ENCODE measurements at places on chromosomes 4 and X.

DNA sequence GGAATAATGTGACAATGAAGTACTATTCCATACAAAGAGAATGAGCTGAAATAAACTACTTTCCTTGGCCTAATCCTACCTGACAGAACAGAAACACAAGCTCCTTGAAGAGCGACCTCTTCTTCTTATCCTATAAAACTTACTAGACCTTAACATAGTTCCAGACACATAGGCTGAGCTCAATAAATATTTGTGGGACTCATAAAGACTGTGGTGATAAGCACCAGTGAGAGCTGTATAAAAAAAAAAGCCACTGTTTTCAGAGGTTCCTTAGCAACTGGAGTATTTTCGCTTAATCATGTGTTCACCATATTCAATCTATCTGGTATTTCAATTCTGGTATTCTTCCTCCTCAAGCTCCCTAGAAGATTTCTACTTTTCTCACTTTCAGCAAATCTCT lies 1129.6 kb downstream of the STPG2 start:
- no peak for DNase-seq

GRCh38 chr4:158162631-158163030 lies 10.2 kb downstream of the GASK1B start:
- DNase-seq = no peak

DNA sequence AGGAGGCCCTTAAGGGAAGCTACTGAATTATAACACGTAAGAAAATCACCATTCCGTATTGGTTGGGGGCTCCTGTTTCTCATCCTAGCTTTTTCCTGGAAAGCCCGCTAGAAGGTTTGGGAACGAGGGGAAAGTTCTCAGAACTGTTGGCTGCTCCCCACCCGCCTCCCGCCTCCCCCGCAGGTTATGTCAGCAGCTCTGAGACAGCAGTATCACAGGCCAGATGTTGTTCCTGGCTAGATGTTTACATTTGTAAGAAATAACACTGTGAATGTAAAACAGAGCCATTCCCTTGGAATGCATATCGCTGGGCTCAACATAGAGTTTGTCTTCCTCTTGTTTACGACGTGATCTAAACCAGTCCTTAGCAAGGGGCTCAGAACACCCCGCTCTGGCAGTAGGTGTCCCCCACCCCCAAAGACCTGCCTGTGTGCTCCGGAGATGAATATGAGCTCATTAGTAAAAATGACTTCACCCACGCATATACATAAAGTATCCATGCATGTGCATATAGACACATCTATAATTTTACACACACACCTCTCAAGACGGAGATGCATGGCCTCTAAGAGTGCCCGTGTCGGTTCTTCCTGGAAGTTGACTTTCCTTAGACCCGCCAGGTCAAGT lies 6.9 kb upstream of the MSANTD1 start:
- no peak for DNase-seq

DNA sequence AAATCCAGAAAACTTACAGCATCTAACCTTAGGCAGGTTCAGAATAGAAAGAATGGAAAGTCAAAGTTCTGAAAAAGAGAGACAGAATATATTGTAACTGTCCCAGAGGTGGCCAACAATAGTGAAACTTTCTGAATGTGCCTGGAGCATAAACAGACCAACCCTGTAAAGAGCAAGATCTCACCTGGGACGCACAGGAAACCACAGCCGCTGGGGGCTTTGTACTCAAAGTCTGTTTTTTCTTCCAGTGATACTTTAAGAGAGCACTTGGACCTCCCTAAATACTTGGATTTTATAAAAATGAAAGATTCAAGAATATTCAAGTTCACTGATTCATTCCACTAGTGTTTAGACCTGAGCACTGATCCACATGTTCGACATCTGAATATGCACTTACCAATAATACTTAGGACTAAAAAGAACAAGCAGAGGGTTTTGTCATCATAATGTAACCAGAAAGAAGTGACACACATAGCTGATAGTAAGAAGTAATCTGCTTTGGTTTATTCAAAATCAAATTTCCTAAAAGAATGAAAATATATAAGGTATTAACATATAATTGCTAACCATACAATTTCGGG lies 35.3 kb downstream of the ARAP2 start:
- no peak for DNase-seq

GRCh38 chr4:6389142-6389825 lies 83.1 kb downstream of the PPP2R2C start:
- DNase-seq = no peak

GRCh38 chr4:28948501-28948900 lies 1771.7 kb upstream of the PCDH7 start:
- no peak for DNase-seq

DNA sequence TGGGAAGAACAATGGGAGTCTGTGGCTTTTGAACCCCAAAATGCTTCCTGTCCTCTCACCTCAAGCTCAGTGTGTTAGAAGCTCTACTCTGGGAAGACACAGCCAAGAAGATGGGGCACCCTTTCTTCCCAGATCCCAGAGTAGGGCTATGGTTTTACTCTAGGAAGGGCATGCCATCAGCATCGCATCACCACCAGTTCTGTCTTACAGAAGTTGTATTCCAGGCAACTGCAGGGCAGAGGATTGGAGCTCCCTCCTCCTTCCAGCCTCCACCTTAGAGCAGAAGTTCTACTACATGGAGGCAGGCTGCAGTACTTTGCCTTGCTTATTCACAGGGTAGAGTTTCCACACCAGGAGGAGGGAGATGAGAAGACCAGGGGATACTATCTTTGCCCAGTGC lies 18.1 kb upstream of the ZFX start:
- no peak for DNase-seq

DNA sequence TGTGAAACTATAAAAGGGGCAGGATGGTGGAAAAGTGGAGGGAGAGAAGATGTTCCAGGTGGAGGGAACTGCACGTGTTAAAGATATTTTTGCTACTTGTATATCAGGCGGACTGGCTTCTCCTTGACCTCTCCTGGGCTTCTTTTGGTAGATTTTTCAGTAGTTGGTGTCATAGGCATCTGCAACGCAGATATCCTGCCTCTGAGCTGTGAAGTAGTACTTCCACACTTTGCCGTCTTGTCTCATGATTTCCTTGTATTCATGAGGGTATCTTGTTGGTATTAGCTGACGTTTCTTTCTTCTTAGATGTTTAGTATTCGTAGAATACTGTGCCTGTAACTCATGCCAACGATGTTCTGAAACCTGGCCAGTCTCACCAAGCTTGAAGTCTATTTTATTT lies 81.0 kb downstream of the WWC2 start:
- DNase-seq = no peak

DNA sequence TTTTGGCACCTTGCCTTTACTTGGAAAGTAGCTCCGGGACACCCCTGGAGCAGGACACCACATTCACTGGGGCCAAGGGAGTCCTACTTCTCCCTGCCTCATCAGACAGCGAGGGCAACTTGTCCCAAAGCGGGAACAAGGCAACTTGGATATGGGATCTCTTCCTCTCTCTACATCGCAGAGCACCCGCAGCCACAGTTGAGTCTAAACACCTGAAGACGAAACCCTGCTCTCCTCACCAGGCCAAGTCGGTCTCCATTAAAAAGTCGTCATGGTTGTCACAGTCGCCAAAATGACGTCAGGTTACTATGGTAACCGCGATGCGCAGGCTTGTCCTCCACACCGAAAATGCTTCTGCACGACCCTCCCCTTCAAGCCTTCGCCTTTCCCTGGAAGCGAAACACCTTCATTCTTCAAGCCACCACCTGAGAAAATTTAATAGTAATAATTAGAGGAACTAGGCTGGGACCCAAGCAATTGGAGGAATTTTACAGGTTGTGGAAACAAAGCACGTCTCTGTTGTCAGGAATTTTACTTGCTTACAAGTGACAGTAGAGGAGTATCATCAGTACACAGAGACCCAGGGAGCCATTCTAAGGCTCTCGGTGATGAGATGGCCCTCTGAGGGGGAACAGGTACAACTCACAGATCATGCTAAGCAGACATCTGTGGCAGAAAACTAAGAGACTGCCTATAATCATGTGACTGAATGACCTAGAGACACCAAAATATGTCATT lies 30.5 kb upstream of the TCEAL4 start:
- DNase-seq = no peak

GRCh38 chr4:147509386-147509785 lies 28.5 kb downstream of the EDNRA start:
- DNase-seq = no peak

DNA sequence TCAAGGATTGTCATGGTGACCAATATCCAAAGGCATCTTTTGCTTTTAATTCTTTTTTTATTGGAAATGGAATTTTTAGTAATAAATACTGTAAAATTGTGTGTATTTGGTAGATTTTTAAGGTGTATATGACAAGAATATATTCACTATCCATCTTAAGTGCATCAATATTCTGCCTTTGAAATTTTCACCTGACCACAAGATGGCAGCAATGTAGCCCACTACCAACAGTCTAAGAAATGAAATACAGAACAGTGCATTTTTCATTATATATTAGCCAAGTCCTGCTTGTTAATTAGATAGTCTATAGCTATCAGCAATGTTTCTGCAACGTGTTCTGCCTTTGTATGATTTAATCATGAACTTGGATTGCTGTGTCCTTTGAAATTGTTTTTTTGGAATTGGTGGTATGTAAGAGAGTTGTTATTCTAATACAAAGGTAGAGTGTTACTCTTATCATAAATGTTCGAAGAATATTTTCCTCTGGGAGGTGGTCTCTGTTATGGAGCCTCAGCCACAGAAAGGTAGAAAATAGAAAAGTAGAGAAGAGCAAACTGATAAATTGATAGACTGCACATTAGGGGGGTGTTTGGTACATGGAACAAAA lies 38.2 kb downstream of the HPGDS start:
- no peak for DNase-seq

DNA sequence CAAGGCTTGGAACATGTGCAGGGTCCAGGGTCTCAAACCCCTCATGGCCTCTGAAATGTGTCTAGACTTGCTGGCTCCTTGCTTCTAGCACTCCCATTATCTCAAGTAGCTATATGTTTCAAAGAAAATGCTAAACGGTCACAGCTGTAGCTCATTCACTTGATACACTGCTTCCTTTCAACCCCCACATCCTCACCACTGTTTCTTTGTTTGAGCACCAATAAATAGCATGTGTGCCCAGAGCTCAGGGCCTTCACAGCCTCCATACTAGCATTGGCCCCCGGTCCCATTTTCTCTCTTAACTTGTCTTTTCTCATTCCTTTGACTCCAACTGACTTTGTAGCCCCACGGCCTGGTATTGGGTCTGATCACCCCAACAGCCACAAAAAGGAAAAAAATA lies 801.8 kb downstream of the STIM2 start:
- no peak for DNase-seq

DNA sequence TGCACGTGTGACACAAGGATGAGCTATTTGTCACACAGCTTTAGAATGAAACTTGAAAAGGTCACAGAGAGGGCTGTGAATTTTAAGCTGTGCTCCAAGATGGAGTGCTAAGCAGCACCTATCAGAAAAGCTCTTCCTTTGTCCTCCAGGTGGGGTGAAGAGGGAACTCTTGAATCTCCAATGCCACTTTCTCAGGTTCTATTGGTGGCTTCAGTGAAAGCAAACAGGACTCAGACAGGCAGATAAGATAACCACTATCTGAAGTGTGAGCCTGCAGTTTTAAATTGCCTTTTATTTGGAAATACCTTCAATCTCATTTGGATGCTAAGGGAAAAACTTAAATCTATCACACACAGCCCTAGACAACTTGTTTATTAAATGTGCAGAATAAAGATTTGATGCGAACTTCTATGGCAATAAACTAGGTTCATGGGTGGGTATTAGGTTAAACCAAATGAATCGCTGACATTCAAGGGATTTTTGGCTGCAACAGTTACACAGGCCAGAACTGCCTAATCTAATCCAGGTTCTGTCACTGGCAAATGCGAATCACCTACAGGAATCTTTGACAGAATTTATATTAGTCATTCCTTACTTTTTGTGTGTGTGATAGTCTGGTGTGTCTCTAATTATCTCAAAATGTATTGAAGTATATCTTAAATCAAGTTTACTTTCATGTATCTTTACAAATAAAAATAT lies 13.6 kb upstream of the PDGFRA start:
- DNase-seq = no peak

- DNase-seq = no peak
These were observed 19.4 kb upstream of the ARMCX1 start for GRCh38 chrX:101530944-101531343.

DNA sequence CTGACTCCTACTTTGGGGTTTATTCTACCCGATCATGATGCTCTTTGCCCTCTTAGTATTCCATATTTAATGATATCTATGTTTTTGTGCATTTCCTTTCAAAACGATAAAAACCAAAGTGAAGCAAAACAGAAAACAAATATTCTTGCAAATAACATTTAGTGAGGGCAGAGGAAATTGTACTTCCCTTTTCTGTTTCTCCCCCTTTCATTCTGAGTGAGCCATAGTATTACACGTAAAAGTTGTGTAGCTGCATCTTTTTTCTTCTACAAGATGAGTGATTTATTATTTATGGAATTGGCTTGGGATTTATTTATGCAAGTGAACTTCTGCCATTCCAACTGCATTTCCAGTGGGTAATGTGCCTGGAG lies 109.9 kb downstream of the AFF2 start:
- DNase-seq = no peak

DNA sequence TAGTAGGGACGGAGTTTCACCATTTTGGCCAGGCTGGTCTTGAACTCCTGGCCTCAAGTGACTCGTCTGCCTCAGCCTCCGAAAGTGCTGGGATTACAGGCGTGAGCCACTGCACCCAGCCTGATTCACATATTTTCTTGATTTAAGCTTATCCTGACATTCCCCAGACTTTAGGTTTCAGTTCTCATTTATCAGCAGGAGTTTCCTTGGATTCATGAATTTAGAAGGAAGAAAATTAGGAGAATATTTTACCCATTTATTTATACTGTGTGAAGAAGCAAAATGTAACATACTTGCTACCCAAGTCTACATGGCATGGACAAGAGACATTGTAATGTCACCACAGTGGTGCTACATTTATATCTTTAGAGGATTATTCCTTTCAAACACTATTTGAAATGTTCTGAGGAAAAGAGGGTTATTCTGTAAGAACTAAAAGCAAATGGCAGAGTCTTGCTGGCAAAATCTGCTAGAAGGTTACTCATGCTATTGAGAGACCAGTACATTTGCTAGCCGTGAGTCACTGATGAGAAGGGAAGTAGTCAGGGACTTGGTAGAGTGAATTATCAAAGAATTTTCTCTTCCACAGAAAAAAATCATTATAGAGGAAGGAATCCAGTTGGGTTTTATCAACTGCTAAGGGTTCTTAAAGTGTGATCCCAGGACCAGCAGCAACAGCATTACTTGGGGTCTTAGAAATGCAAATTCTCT lies 26.1 kb upstream of the CFAP299 start:
- DNase-seq = no peak
